ENCODE measurements at places on chromosomes 6 and 20. TPM values are rescaled to one million over a fixed set of nuclear protein-coding genes. Genes with fewer than 3 reads are reported as not detected.

The TGM2 gene
- total RNA-seq, result 0.34 TPM

The SLC17A3 gene
- total RNA-seq, result 0.21 TPM

The SCRT2 gene
- total RNA-seq, result not detected

The BPIFB1 gene
- total RNA-seq, result not detected

The MROH8 gene
- total RNA-seq, result 2.6 TPM

The FAM209B gene
- total RNA-seq, result 0.45 TPM

GRCh38 chr6:42402184-42402583, 49.5 kb downstream of the TRERF1 start:
- DNase-seq, result peak; percentile 68

DNA sequence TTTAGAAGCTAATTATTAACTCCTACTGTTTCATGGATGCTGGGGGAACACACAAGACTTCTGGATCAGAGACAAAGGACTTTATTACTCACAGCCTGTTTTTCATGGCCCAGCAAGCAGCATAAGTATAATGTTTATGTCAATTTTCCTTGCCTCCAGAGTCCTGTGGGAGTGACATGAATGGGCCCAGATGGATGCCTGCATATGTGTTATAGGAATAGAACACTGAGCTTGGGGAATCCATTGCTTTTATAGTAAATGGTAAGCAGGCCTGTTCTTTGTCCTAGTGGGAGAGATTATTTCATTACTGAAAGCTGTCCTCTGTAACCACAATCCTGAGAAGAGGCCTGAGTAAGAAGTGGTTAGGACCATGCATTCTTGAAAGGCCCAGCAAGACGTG, 25.6 kb downstream of the BLTP3A start:
- no peak for DNase-seq

- DNase-seq, result peak; percentile 35
Measured at GRCh38 chr6:2876210-2877056, 26.7 kb downstream of the SERPINB9 start.

All from activated CD8-positive, alpha-beta T cell treated with anti-CD3 and anti-CD28 coated beads, Interleukin-2, amount 10 ng/mL, durations not matched to agents 7 days and 5 days (primary cell).